ENCODE measurements at places on chromosomes 6 and 20. TPM values are rescaled to one million over a fixed set of nuclear protein-coding genes. Genes with fewer than 3 reads are reported as not detected.

FAM83C gene
- total RNA-seq = not detected

GRCh38 chr6:134956032-134956431, 6.1 kb upstream of the ALDH8A1 start:
- no peaks in the 10 kb centered on the region for H3K4me1 ChIP-seq
- no peaks in the 10 kb centered on the region for H3K27me3 ChIP-seq
- H3K36me3 ChIP-seq = peaks cover 1% of the 10 kb centered on the region
- no peak overlapping the region for H3K4me3 ChIP-seq
- no peak overlapping the region for H3K27ac ChIP-seq

LZTS3 gene
- total RNA-seq = 1.4 TPM

GRCh38 chr6:158654498-158654897, 4.6 kb downstream of the SYTL3 start:
- H3K4me1 ChIP-seq = peaks cover 29% of the 10 kb centered on the region
- peak; percentile 94 for DNase-seq
- no peaks in the 10 kb centered on the region for H3K36me3 ChIP-seq
- H3K27ac ChIP-seq = peak overlapping the region; percentile 93
- H3K27me3 ChIP-seq = no peaks in the 10 kb centered on the region
- no peak overlapping the region for H3K4me3 ChIP-seq

DNA sequence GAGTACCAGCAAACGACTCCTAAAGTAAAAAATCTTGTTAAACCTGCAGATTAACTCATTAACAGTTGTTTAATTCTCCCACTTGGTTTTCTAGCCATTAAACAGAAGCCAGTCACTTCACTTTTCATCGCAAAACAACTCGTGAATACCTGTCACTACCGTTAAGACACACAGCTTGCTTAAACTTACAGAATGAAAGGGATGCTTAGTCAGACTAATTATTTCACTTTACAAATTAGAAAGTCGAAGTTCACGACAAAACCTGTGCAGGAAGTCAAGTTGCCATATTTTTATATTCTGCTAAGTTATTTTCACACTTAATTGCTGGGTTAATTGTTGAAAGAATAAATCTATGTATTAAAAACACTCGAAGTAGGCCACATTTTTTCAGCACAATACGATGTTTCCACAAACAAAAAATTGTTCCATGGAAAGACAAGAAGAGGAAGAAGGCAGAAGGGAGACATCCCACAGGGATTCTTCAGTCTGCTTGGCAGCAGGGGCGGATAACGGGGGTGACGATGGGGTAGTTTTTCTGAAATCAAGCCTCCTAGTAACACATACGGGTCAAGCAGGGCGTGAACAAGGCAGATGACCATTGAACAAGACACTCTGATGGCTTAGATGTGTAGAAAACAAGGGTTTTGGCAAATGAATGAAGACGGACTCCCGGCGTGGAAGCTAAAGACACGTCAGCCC, 933 bp downstream of the SSR1 start:
- H3K36me3 ChIP-seq = peaks cover 12% of the 10 kb centered on the region
- H3K4me3 ChIP-seq = peak overlapping the region; percentile 84
- H3K27me3 ChIP-seq = no peaks in the 10 kb centered on the region
- peak; percentile 35 for DNase-seq
- peak overlapping the region; percentile 95 for H3K27ac ChIP-seq
- H3K4me1 ChIP-seq = peaks cover 5% of the 10 kb centered on the region

DNA sequence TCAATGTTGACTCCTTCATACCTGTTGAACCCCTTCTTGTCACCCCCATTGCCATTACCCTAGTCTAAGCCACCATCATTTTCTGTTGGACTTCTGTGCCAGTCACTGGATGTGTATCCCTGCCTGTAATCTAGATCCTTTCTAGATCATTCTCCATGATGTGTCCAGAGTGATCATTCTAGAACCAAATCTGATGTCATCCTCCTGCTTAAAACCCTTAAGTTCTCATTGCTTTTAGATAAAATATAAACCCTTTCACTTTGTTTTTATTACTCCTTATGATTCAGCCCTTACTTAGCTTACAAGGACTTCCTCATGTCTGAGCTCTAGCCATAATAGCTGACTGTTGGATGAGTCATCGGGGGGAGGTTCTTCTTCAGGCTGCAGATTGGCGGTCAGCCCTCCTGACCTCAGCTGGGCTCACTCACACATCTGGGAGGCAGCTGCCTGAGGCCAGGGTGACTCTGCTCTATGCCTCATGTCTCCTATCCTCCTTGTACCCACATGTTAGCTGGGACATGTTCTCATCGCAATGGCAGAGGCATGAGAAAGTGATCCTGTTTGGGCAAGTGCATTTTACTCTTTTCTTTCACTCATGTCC, 287.6 kb downstream of the ESR1 start:
- peak; percentile 100 for DNase-seq
- peaks cover 27% of the 10 kb centered on the region for H3K4me1 ChIP-seq
- H3K36me3 ChIP-seq = no peaks in the 10 kb centered on the region
- H3K27ac ChIP-seq = peak overlapping the region; percentile 87

ADAM33 gene
- under 0.01 TPM for total RNA-seq

Data from IMR-90 (cell line).